NCI-H1105 treated with DMSO at 0.1 percent for 48 hours (cell line): ENCODE measurements at places on chromosomes 1 and 21.

DNA sequence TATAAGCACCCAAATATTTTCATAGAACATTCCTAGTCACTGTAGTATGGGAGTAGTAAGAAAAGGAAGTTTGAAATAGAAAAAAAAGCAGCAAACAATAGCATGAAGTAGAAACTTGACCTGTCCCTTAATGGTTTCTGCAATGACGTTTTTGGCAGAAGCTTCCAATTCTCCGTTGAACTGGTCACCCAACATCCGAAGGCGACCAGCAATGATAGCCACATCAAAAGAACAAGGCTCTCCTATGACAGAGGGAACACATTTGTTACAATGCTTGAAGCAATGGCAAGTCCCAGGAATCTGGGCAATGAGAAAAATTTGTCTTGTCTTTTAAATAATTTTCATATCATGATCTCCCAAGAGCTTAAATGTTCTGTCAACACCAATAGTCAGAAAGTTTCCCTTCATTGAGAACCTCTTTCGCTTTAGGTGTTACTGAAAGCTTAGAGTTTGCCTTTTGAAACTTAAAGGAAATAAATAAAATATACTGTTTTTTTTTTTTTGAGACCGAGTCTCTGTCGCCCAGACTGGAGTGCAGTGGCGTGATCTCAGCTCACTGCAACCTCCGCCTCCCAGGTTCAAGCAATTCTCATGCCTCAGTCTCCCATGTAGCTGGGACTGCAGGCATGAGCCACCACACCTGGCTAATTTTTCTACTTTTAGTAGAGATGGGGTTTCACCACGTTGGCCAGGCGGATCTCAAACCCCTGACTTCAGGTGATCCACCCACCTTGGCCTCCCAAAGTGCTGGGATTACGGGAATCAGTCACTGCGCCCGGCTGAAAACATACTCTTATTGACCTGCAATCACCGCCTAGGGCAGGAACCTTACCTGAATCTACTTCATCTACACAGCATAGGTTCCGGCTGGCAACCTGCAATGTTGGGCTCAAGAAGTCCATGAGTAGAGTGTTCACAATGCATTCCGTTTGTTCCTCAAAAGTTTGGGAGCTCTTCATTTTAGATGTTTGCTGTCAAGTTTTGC lies 672 bp downstream of the BCL2L15 start:
- no peak for DNase-seq

DNA sequence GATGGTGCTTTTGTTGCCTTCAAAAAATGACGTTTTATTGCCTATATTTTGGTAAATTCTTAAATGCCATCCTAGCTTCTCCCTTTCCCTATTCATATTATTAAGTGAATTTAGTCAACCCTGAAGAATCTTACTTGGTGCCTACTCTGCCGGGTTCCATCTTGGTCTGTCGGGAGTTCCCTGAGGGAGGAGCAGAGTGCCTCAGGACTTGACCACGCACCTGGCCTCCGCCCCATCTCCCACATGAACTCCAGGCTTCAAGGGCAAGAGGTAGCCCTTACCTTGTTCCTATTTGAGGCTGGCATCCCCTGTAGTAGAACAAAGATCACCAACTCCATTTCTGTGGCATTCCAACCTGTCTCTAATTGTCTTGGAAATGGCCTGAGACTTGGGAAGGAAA lies 21.5 kb downstream of the VANGL2 start:
- no peak for DNase-seq

DNA sequence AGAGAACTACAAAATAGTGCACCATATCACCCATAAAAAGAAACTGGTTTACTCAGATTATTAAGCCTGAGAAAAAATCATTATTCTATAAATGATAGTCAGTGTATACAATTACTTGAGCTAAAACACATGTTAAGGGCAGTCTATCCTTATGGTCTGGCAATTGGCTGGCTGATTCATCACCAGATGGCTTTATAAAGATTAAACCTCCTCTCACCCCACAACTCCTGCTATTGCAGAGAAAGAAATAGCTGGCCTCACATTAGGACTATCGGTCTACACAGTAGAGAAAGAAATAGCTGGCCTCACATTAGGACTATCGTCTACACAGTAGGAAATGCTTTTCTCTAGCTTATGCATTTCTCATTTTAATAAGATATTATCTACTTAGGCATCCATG lies 21.2 kb downstream of the CEP170 start:
- DNase-seq: no peak

- DNase-seq: peak; percentile 24
Observed at GRCh38 chr1:152533327-152533938, 19.2 kb downstream of the CRCT1 start.

DNA sequence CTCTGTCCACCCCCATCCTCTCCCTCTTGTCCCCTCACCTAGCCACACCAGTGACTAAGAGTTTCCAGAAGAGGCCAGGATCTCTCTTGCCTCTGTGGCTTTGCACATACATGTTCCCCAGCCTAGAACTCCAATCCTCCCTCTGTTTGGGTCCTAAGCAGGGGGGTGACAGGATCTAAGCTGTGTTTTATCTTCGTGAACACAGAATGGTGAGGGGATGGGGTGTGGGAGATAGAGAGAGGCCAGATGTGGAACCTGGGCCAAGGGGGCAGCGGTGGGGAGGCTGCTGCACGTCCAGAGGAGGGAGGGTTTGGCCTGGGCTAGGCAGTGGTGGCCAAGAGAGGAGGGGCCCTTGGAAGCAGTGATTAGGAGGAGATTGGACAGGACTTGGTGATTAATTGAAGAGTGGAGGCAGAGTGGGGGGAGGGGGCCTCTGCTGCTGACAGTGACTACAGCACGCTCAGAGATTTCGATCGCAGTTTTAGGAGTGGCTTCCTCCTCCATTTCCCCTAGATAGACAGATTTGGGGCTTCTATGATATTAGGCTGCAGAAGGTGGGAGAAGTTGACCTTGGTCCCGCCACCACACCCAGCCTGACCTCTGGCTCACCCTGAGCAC lies 17.1 kb upstream of the ADGRB2 start:
- no peak for DNase-seq
